Mononuclear cell (primary cell): ENCODE measurements at places on chromosomes 13 and 19. TPM values are rescaled to one million over a fixed set of nuclear protein-coding genes. Genes with fewer than 3 reads are reported as not detected.

ICAM1 gene
- total RNA-seq = 170 TPM

PDE4C gene
- not detected for total RNA-seq

ADM5 gene
- total RNA-seq = 0.84 TPM

ZNF548 gene
- total RNA-seq = 46.3 TPM

UNC13A gene
- total RNA-seq = under 0.01 TPM

PROZ gene
- 0.10 TPM for total RNA-seq

DNAAF3 gene
- total RNA-seq = 0.52 TPM

CLASRP gene
- 49.4 TPM for total RNA-seq

KLK3 gene
- 0.31 TPM for total RNA-seq
